ENCODE measurements at places on chromosomes 7 and 10. TPM values are rescaled to one million over a fixed set of nuclear protein-coding genes. Genes with fewer than 3 reads are reported as not detected.

GRCh38 chr10:112969542-112969941, 19.5 kb downstream of the TCF7L2 start:
- no peak for DNase-seq

DNA sequence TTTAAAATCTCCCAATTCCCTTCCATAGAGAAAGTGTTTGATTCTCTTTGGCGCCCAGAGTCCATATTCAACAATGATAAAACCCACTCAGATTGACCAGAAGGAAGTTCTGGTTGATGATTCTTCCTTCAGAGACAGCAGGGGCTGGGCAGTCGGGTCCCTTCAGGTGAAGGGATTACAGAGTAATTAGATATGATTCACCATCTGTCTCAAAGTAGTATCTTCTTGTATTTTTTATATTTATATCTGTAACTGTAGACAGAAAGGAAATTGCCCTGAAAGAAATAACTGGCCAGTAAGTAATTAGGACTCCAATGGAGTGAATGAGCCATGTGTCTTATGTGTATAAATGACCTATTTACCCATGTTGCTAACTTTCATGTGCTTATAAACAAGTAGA, 156.0 kb downstream of the PLCE1 start:
- DNase-seq = no peak

- DNase-seq = peak; percentile 88
These were observed 3.7 kb upstream of the IFIT1B start for GRCh38 chr10:89373916-89374711.

- peak; percentile 32 for DNase-seq
These were observed 30.5 kb downstream of the CDH23 start for GRCh38 chr10:71427246-71427645.

DNA sequence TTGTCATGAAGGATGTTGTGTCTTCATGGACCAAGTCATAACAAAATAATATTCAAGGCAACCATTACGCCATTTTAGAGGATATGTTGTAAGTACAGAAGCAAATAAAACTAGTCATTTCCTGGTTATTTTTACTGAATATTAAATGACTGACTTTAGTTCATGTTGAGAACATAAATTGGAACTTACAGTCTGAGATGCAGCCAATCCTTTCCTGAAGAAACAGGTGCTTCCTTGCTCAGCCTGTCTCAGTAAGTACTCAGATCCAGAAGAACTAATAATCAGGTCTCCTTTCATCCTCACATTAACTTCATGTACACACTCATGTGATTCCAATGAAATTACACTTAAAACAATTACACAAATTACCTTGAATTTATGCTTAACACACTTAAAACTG, 12.3 kb downstream of the SEMA3A start:
- no peak for DNase-seq

Gene ABCB4
- 4.0 TPM for total RNA-seq

Gene ZNF786
- total RNA-seq = 9.8 TPM

Gene TAC1
- 3.0 TPM for total RNA-seq
